ENCODE measurements at places on chromosomes 16 and 17.
A peak's percentile ranks its signal among the peaks of the same experiment; 100 is the strongest.

GRCh38 chr16:4369007-4369733, 2.5 kb upstream of the VASN start:
- no peak for DNase-seq

DNA sequence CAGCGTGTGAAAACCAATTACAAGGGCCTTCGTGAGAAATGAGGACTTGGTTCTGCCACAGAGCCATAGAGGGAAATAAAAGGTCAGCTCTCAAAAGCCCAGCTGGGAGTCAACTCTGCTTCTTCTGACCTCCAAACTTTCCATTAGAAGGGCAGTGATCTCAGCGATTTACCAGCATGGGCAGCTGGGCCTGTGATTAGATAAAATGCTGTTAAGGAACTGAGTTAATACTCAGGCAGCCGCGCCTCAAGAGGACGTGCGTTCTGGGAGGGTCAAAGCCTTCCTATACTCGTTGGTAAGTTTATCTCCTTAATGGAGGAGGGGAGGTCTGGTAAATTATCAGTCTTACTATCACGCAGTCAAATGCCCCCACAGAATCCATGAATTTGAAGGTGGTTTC, 480.2 kb upstream of the ERCC4 start:
- no peak for DNase-seq

DNA sequence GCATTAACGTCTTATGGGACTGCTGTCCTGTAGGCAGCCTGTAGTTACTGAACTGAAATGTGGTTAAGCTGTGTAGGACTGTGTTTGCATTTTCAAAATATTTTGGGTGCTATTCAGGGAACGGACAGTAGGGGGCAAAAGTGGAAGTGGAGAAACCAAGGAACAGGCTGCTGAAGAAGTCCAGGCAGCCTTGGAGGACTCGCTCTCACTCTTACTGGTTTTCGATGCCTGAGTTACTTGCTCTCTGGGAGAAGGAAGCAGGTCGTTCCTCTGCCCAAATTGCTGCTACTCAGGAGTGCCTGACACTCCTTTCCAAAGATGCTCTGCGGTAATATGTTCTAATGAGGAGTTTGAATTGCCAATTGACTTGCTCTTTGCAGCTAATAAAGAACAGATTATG, 64.5 kb upstream of the RBFOX1 start:
- peak; percentile 67 for DNase-seq

DNA sequence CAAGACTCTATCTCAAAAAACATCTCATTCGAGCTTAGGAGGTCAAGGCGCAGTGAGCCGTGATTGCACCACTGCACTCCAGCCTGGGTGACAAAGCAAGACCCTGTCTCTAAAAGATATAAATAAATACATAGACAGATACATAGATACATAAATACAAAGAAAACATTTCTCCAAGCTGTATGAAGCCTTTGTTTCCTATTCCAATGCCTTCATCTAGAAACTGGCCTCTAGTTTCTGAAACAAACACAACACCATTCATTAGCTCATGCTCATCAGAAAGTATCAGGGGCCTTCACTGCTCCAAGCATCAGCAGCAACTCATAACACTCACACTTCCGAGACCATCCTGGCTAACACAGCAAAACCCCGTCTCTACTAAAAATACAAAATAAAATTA, 10.3 kb upstream of the ASGR2 start:
- DNase-seq: no peak

DNA sequence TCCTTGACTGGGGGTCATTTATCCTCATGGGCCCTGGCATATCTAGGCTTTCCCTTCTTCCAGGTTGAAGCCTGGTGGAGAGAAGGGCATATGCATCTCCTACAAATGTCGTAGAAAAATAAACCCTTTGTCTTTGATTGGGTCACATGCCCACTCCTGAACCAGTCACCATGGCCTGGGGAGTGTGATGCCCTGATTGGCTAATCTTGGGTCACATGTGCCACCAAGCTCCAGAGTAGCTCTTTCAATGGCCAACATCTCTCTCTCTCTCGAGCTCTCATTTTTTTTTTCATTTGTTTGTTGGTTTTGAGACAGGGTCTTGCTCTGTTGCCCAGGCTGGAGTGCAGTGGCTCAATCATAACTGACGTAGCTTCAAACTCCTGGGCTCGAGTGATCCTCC, 5.6 kb upstream of the XPO6 start:
- DNase-seq: no peak

- DNase-seq: no peak
These were observed 645 bp downstream of the NLGN2 start for GRCh38 chr17:7408252-7408727.

DNA sequence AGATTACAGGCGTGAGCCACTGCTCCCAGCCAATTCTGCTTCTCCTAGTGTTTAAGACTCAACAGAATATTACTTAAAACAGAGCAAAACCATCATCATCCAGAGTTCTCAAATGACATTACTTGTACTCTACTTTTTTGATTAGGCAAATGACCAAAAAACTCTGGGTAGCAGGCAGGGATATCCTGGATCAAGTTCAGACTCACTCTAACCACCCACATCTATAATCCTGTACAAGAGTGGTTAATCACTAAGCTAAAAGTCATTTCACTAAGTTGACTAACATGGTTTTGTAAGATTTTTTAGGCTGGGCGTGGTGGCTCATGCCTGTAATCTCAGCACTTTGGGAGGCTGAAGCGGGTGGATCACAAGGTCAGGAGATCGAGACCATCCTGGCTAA, 6.8 kb downstream of the NAE1 start:
- no peak for DNase-seq

DNA sequence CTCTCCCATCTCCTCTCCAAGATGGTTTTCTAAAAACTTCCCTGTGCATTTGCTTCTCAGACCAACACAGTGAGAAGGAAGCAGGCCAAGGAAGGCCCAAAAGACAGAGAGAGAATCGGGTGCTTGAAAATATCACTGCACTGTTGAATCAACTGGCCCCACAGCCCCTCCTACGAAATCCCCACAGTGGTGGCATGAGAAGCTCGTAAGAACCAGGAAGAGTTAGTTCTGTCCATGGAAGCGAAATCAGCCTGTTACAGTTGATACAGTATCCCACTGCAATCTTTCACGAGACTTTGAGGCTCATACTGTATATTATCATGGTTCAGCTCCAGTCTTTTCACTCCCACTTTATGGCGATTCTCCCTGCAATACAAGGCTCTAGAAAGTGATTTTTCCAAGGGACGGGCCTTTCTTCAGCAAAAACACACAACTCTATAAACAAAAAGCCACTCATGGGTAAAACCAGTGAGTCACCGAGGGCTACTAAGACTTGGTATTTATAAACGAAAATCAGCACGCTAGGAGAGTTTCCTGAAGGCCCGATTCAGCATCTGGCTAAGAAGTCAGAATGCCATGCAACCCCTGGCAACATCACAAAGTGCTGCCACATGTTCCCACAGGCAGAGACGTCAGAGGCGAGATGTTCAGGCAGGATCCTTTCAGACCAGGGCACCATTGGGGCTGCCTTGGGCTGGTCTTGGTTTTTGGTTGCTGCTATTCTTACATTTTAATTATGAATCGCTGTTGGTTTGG, 185.7 kb downstream of the IRX5 start:
- no peak for DNase-seq

DNA sequence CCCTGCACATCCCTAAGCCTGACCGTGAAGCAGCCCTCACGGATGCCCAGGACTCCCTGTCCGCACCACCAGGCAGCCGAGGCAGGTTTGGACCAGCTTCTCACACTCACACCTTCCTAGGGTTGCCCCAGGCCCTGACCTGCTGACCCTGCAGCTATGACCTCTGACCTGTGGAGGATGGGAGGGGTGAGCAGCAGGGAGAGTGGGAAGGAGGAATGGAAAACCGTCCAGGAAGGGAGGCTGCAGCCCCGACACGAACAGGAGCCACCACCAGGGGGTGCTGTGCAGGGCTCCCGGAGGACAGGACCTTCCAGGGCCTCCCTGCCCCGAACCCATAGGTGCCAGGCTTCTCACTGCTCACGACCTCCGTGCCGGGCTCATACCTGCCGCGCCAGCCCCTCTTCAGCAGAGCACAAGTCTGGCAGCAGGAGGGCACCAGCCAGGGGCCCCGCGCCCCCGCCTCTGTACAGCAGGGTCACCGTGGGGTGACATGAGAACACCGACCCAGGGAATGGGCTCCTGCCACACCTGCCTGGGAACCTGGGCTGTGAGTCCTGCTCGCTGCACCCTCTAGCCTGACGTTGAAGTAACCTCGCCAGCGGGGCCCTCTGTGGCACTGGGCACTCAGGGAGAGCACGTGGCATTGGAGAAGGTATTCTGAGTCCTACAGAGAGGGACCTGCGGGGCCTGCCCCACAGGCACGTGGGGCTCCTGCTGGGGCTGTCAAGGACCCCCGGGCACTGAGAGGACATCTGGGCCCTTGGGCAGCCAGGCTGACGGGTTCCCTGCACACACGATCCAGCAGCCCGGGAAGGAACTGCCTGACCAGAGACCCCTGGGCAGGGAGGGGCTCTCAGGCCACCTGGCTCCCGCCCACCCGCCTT, 37.6 kb downstream of the CTU2 start:
- peak; percentile 94 for DNase-seq

- no peak for DNase-seq
These were observed 16.6 kb downstream of the DPEP1 start for GRCh38 chr16:89629827-89630610.

DNA sequence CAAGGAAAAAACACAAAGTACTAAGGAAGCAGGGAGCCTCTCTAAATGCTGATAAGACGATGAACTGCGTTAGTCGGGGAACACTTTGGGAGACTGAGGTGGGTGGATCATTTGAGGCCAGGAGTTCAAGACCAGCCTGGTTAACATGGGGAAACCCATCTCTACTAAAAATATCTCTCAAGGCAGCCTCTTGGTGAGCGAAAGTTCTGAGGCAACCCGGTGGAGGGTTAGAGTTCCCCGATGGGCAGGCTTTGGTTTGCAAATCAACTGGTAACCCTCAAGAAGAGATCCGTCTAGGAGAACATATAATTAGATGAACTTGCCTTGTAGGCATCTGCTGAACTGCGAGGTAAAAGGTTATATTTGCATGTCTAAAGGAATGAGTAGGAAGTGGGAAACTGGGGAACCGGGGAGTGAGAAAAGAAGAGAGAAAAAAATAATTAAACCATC, 44.6 kb downstream of the WSB1 start:
- DNase-seq: no peak

DNA sequence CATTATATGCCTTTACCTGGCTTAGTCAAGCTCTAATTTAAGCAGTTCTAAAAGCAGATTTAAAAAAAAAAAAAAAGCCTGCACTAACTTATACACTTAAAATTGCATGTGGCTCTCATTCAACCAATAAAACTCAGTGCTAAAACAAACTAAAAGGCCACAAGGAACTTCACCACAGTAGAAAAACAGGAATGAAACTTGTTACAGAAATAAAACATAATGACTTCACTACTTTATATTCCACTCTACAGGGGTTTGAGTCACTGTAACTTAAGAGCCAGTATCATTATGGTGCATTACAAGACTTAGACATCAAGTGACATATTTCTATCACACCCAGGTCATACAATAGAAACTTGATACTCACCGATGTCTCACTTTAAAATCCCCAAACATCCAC, 11.1 kb downstream of the CA10 start:
- DNase-seq: no peak

- no peak for DNase-seq
These were observed 27.0 kb downstream of the CBFB start for GRCh38 chr16:67055712-67056487.

GRCh38 chr17:1787301-1787902, 25.5 kb downstream of the SERPINF1 start:
- DNase-seq: no peak

- DNase-seq: no peak
These were observed 3.7 kb downstream of the MSLN start for GRCh38 chr16:764184-764750.

DNA sequence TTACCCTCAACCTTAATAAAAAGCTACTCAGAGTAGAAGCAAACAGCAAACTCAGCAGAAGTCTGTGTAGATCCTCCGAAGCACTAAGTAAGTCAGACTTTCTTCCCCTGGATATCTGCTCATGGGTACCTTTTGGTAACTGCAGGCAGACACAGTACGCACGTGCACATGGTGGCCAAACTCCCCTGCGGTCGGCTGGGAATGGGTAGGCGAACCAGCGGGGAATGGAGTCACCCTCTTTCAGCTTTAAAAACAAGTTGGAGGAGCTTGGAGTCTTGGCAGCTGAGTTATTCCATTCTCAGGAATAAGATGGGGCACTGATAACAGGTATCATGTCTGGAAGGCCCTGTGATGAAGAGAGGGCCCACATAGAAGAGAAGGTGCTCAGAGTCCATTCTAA, 16.3 kb downstream of the CYB561 start:
- no peak for DNase-seq

GRCh38 chr16:89178453-89179147, 7.1 kb downstream of the CDH15 start:
- DNase-seq: no peak

All from iPS-NIHi11 (cell line).